ENCODE measurements at places on chromosomes 1 and 21.
A peak's percentile ranks its signal among the peaks of the same experiment; 100 is the strongest.

- DNase-seq: no peak
Observed at GRCh38 chr1:199794105-199794863, 233.2 kb upstream of the NR5A2 start.

- DNase-seq: no peak
Observed at GRCh38 chr1:51214615-51215131, 21.4 kb upstream of the RNF11 start.

DNA sequence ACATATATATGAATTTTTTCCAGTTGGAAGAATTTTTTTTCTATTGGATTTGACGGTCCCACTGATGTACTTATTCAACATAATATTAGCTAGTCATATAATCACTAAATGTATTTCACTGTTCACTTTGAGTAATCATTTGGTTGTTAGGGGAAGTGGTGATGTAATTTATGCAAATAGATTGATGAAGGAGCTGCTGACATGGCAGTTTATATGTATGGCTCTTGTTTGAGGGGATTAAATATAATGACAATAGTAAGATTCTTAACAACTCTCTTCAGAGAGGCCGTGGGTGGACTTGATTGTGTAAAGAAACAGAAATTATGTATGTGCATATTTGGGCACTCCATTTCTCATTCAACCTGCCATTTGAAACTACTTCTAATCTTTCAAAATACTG, 653.6 kb upstream of the ADGRL4 start:
- DNase-seq: no peak

- DNase-seq: peak; percentile 92
Observed at GRCh38 chr1:153774780-153775457, at the start of gene SLC27A3. Gene SLC27A3 (plus strand): TSS chr1:153775407. CDS start chr1:153775498, 91 bp downstream.

DNA sequence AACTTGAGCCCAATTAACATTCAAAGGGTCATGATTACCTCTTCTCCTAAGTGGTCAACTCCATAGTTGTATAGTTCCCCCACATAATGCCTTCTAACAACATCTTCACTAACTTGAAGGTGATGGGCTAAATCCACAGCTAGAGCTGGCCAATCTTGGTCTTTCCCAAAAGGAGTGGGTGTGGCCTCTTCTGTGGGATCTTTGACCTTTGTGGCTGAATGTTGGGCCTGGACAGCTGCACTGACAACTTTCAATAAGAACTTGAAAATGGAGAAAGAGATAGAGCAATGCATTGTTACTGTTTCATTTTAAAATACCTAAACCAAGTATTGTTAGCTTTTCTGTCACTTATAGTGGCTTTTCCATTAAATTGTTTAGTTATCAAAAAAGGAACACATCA, 59.2 kb downstream of the IARS2 start:
- DNase-seq: no peak

GRCh38 chr1:201769072-201769471, 59.9 kb upstream of the IPO9 start:
- no peak for DNase-seq

DNA sequence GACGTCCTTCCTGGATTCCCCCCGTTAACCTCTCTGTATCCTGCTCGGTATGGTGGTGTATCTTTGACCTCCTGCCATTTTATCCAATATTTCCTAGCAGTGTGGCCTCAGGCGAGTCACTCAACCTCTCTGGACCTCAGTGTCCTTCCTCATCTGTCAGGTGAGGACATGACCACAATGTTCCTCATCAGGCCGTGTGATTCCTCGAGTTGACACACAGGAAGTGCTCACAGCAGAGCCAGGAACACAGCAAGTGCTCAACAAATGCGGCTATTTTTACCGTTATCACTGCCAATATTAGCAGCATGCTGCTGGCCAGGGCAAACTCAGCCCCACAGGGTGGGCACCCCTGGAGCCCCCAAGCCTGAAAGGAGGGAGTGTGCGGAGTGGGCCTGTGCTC, 450.2 kb downstream of the KIF26B start:
- DNase-seq: no peak

DNA sequence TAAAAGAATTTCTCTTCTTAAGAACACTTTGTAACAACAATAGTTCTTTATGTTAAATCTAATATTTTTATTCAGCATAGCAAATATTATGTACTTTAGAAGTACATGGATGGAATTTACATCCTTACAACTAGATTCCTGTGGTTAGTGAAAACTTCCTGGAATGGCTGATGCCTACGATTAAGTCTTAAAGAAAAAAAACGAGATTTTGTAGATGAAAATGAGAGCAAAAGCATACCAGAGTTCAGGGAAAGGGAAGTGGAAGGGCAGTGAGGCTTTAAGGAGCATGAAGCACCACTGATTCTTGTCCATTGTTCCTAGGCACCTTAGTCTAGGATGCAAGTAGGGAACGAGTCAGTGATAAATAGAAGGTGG, 26.7 kb downstream of the CFH start:
- DNase-seq: no peak

DNA sequence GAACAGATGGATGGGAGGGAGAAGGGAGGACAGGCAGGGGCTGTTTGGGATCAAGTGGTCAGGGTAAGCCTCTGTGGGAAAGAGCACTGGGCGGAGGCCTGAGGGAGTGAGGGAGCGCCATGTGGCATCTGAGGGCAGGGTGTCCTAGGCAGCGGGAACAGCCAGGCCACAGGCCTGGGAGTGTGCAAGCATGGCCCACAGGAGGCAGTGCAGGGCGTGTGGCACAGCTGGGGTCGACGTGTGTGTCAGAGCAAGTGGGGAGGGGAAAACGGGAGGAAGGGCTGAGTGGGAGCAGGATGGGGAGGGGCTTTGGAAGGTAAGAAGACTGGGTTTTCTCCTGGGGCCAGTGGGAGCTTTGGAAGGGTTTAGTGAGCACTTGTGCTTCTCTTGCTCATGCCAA, 143.4 kb downstream of the SYF2 start:
- no peak for DNase-seq

GRCh38 chr1:81998165-81998564, 197.4 kb downstream of the ADGRL2 start:
- DNase-seq: no peak

GRCh38 chr1:55893155-55893554, 678.0 kb upstream of the USP24 start:
- DNase-seq: no peak

DNA sequence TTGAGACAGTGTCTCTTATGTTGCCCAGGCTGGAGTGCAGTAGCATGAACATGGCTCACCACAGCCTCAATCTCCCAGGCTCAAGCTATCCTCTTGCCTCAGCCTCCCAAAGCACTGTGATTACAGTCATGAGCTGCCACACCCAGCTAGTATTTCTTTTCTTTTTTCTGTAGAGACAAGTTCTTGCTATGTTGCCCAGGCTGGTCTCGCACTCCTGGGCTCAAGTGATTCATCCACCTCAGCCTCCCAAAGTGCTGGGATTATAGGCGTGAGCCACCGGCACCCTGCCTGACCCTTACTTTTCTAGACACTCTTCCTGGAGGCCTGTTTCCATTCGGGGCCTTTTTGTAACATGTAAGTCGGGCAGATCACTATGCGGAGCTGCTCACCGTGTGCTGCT, 30.1 kb upstream of the SRP9 start:
- DNase-seq: no peak

DNA sequence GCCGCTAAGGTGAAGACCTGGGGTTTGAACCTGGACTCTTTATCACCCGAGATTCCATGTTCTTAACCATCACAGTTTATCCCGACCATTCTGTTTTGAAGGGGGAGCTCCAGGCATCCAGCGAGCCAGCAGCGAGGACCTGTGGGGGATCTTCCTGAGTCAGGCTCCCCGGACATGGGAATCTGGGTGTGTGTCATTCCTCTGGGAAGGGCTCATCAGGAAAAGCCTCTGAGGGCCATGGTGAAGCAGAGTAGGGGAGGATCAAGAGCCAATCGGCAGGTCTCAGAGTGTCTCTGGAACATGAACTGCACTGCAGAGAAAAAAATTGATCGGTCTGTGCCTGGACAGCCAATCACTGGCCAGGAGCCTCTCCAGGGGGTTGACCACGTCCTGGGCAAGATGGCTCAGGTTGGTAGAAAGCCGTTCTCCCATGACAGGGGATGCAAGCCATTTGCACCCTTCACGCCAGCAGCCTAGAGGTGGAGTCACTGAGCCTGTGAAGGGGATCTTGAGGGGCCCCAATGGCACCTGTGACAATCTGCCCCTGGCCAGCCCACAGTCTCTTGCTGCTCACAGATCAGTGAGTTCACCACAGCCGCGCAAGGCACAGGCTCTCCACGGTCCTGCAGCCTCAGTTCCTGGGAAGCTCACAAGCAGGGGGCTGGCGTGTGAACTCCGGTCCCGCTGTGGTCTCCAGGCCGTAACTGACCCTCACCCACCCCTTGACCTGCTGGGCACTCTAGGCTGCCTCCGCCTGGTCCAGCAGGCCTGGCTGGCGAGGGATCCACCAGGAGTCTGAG, 20.4 kb upstream of the ACTRT2 start:
- DNase-seq: peak; percentile 9

- peak; percentile 48 for DNase-seq
Observed at GRCh38 chr1:86154571-86155050, 2.0 kb downstream of the COL24A1 start.

DNA sequence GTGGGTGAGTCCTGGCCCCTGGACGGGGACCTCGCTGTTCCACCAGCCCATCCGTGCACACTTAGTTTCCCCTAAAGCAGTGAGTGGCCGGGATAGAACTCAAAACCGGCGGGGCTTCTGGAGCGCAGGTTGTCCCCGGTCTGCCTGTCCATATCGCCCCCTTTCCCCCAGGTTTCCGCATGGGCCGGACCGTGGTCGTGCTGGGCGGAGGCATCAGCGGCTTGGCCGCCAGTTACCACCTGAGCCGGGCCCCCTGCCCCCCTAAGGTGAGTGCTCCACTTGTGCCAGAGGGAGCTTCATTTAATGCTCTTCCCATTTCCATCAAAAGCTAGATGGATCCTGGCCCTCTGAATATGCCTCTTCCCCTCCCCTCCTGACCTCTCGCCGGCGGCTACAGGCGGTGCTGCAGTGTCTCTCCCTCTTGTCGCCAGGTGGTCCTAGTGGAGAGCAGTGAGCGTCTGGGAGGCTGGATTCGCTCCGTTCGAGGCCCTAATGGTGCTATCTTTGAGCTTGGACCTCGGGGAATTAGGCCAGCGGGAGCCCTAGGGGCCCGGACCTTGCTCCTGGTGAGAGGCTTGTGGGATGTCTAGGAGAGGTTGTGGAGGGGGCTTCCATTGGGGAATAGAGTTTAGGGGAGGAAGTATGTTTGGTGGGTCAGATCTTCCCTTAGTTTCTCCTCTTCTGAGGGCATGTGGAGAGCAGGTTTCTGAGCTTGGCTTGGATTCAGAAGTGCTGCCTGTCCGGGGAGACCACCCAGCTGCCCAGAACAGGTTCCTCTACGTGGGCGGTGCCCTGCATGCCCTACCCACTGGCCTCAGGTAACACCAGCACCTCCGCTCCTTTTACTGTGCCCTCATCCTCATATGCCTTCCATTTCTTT, 683 bp downstream of the PPOX start:
- DNase-seq: no peak

GRCh38 chr1:9289711-9290485, 2.8 kb upstream of the SPSB1 start:
- DNase-seq: no peak

DNA sequence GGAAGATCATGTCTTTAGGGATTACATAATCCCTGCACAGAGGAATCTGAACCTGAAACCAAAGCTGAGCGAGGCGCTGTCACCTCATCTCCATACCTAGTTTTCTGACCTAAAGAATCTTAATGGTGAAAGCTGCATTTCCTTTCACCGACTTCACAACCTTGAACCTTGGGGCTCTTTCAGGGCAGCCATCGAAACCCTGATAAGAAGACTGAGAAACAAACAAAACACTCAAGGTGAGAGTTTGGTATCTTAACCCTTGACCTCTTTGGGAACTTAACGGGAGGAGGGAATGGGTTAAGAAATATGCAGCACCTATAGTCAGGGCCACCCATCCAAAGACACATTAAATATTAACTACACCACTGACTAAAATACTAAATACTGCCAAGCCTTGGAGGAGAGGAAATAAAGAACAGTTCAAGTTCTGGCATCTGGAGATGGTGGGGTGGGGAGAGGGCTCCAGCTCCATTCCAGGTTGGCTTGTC, 2.0 kb downstream of the C1orf116 start:
- no peak for DNase-seq

- peak; percentile 82 for DNase-seq
Observed at GRCh38 chr1:227728059-227728891, 6.8 kb downstream of the JMJD4 start.

DNA sequence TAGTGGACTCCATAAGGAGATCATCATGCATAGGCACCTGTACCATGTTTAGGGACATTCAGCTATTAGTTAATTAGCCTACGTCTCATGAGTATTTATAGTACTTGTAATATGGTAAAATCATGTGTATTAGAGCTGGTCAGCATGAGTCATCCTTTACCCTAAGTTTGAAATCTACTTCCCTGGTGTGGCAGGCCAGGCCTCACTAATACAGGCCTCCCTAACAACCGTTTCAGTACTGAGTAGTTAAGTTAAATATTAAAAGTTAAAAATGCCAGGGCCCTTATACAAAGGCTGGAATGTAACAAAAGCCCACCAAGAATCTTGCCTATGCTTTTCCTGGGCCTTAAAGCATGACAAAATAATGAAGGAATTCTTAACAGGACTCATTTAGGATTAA, 356.3 kb upstream of the DPYD start:
- DNase-seq: no peak

- DNase-seq: no peak
Observed at GRCh38 chr1:202591515-202591914, 118.7 kb downstream of the SYT2 start.

- peak; percentile 52 for DNase-seq
Observed at GRCh38 chr1:161367684-161368400, at the start of gene CFAP126. Gene CFAP126 (minus strand): TSS chr1:161367876. CDS start chr1:161367868, 8 bp downstream.

GRCh38 chr1:31897526-31898100, 40.6 kb downstream of the PTP4A2 start:
- DNase-seq: no peak

GRCh38 chr1:60958001-60958400, 124.4 kb upstream of the NFIA start:
- DNase-seq: no peak

- DNase-seq: no peak
Observed at GRCh38 chr1:243354511-243355153, 98.8 kb downstream of the SDCCAG8 start.

GRCh38 chr1:230262867-230263567, 163.1 kb downstream of the PGBD5 start:
- no peak for DNase-seq

DNA sequence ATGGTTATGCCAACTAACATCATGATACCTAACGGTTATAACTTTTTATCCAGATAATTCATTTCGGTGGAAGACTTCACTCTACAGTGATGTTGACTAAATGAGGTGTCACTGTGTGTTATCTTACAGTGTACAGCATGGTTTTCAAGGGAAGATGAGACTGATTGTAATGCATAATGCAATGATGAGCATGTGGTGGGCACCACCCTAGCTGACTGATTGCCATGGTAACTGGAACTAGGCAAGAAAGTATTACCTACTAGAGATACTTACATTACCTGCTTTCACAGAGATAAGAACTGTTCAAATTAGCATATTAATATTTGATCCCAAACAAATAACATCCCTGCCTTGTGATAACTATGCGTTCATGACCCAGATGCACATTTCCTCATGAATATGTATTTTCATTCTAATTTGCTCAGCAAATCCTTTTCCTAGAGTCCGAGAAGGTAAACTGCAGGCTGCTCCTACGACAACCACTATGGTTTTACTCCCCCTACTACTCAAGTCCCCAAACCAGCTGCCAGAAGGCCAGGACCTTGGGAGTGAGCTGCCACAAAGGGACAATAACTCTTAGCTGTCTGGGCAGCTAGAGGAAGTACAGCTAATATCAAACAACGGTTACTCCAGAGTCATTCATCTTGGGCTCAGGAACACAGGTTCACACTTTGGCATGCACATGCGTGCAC, 29.2 kb downstream of the TRABD2B start:
- DNase-seq: no peak

- DNase-seq: no peak
Observed at GRCh38 chr1:169491845-169492281, 6.1 kb upstream of the SLC19A2 start.
